ENCODE measurements at places on chromosomes 5 and 9. TPM values are rescaled to one million over a fixed set of nuclear protein-coding genes. Genes with fewer than 3 reads are reported as not detected.

- DNase-seq, result no peak
Measured at GRCh38 chr5:177980743-177981151, 15.3 kb downstream of the PROP1 start.

DNA sequence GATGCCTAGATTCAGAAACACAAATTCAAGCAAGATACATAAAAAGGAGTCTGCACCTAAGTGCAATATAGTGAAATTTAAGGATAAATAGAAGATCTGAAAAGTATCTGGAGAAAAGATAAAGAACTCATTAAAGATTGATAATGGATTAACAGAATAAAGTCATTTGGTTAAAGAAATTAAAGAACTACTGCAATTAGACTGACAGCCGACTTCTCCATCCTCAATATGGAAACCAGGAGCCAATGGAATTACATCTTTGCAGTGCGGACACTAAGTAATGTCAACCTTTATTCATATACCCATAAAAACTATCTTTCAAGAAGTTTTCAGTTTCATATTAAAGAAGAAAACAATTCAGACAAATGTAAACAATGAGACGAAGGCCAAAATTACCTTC is 81.0 kb downstream of the MRPL36 start:
- no peak for DNase-seq

- no peak for DNase-seq
Measured at GRCh38 chr5:175589714-175590113, 68.2 kb upstream of the HRH2 start.

GRCh38 chr5:179401-179800 is 11.9 kb upstream of the LRRC14B start:
- DNase-seq, result no peak

The ARL14EPL gene
- 0.05 TPM for polyA plus RNA-seq

Measured in AG04450 (cell line).